ENCODE measurements at places on chromosomes 7 and 10.
A peak's percentile ranks its signal among the peaks of the same experiment; 100 is the strongest.

DNA sequence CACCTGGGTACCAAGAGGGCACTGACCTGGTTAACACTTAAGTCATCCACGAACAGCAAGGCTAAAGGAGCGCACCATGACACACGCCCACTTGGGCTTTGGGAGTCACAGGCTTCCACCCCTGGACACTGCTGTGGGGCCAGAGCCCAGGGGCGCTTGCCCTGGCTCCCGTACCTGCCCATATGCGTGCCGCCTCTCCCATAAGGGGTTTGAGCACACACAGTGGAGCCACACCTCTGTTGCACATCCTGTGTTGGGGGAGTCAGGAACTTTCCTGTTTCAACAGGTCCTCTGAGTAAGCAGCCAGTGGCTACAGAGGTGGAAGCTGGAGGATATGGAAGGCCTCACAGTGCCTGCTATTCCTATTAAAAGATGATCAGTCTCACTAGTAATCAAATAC, 152.0 kb downstream of the REEP3 start:
- DNase-seq = no peak

- peak; percentile 36 for DNase-seq
Measured at GRCh38 chr7:99579956-99580777, 17.9 kb upstream of the TMEM225B start.

GRCh38 chr7:126185959-126186580, 1066.7 kb downstream of the GRM8 start:
- no peak for DNase-seq

GRCh38 chr7:149884016-149884415, 10.2 kb downstream of the ATP6V0E2 start:
- DNase-seq = no peak

GRCh38 chr10:114779803-114780576, 41.6 kb upstream of the FHIP2A start:
- peak; percentile 78 for DNase-seq

- no peak for DNase-seq
Measured at GRCh38 chr10:102635377-102635776, 8.9 kb upstream of the TRIM8 start.

DNA sequence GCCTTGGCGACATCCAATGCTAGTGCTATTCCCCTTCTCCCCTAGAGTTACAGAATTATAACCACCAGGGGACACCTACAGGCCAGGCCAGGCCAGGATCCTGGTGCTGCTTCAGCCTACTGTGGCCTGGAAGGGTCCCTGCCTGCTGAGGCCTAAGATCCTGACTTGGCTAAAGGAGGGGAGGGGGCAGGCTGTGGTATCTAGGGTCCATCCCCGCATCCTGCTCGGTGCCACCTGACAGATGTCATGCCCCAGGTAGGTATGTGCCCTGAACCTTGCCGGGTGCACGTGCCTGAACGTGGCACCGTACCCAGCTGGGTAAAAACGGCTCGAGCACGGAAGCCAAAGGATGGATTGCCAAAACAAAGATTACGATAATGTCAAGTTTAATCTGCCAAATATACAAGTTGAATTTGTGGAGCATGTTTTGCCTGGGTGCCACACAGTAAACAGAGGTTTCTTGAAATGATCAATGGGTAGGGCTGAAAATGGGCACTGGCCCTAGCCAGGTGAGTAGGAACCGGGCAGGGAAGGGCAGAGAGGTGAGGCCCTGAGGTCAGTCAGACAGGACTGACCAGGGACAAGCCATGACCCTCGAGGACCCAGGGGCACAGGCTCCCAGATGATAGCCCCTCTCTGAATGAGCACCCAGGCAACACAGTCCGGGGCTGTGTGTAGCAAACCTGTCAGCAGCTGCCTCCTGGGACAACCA, 12.6 kb downstream of the PDAP1 start:
- no peak for DNase-seq

DNA sequence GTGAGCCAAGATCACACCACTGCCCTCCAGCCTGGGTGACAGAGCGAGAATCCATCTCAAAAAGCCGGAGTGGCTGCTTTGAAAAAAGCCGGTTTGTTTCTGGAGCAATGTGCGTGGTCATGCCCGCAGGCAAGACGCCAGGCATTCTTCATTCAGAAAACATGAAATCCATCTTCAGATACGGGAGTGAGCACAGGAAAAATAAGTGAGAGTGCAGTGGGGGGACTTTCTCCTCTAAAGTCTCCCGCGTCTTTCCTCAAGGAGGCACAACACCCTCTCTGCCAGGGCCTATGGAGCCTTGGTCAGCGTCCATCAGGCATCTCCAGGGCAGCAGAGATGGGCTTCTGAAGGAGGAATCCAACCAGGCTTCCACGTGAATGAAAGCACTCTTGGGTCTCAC, 62.3 kb upstream of the DGKI start:
- DNase-seq = peak; percentile 10

DNA sequence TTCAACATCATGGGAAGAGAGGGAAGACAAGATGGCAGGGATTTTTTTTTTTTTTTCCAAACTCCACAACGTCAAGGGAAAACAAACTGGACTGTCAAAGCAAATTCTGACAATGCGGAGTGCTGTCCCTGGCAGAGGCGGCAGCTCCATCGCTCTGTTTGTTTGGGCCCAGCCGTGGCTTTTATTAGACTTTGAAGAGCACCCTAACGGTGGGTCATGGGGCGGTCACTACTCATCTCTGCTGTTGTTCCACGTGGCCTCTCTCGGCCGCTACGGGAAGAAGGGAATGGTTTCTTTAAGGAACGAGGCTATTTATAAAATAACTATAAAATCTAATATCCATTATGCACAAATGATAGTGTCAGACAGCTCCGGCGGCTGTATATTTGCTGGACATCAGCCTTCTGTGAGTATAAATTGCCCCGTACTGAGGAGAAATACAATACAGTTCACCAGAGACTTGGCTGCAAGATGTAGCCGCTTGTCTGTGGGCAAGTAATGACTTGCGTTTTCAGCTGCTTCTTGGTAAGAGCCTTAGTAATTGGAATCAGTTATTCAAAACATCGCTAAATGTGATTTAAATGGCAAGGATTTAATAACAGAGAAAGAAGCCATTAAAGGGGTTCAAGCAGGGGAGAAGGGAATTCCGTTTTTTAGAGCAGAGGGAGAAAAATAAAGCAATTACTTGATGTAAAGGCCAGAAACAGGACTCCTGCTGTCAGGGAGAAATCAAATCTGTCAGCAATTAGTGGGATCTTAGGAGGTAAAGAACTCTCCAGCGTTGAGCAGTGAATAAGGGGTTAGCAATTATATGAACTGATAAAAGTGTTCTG, 61.7 kb upstream of the RAB11FIP2 start:
- peak; percentile 65 for DNase-seq

DNA sequence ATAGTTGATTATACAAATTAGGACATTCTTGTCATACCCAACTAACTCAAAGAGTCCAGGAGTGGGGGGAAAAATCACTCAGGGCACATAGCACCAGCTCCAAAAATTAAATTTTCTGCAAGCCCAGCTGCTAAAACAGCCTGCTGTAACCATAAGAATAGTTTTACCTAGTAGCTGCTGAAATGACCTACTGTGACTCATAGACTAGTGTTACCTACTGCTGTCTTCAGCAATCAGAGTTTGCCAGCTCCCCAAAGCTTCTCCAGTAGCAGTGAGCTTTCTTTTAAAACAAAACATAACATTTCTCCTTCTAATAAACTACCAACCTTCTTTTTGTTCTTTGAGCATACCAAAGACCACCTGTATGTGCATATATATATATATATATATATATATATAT, 4.2 kb upstream of the ARHGAP12 start:
- DNase-seq = peak; percentile 46

- peak; percentile 78 for DNase-seq
Measured at GRCh38 chr10:69413221-69413865, 3.4 kb downstream of the TACR2 start.

- peak; percentile 61 for DNase-seq
Measured at GRCh38 chr7:43538404-43538771, 44.5 kb upstream of the STK17A start.

GRCh38 chr7:36100226-36100625, 52.8 kb upstream of the EEPD1 start:
- no peak for DNase-seq

- DNase-seq = no peak
Measured at GRCh38 chr10:101833466-101833865, 10.1 kb downstream of the KCNIP2 start.

- no peak for DNase-seq
Measured at GRCh38 chr10:95404462-95404858, 113.7 kb upstream of the PDLIM1 start.

GRCh38 chr7:49631071-49631815, 142.2 kb upstream of the VWC2 start:
- no peak for DNase-seq

GRCh38 chr7:134613623-134614347, 32.9 kb upstream of the BPGM start:
- DNase-seq = peak; percentile 98

DNA sequence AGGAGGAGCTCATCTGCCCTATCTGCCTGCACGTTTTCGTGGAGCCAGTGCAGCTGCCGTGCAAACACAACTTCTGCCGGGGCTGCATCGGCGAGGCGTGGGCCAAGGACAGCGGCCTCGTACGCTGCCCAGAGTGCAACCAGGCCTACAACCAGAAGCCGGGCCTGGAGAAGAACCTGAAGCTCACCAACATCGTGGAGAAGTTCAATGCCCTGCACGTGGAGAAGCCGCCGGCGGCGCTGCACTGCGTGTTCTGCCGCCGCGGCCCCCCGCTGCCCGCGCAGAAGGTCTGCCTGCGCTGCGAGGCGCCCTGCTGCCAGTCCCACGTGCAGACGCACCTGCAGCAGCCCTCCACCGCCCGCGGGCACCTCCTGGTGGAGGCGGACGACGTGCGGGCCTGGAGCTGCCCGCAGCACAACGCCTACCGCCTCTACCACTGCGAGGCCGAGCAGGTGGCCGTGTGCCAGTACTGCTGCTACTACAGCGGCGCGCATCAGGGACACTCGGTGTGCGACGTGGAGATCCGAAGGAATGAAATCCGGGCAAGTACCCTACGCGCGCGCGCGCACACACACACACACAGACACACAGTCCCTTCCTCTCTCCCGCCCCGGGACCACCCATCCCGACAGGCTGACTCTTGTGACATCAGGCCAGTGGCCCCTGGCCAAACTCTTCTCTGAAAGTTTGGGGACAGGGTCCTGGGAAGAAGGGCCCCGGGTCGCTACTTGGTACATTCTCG, 538 bp downstream of the TRIM8 start:
- peak; percentile 79 for DNase-seq

DNA sequence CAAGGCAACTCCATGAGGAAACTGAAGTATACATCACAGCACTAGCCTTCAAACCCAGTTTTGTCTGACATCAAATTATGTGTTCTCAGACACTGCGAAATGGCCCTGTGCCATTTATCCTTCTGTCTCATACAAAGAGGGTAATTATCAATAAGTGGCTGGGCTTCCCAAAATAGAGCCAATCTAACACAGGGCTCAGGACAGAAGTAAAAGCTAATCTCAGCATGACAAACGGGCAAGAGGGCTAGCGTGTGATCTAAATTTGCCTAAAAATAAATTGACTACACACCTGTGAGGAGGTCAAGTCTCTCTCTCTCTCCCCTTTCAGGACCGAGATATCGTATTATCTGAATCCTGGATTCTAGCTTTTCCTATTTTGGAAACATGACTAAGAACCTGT, 67.2 kb downstream of the DGKB start:
- no peak for DNase-seq

DNA sequence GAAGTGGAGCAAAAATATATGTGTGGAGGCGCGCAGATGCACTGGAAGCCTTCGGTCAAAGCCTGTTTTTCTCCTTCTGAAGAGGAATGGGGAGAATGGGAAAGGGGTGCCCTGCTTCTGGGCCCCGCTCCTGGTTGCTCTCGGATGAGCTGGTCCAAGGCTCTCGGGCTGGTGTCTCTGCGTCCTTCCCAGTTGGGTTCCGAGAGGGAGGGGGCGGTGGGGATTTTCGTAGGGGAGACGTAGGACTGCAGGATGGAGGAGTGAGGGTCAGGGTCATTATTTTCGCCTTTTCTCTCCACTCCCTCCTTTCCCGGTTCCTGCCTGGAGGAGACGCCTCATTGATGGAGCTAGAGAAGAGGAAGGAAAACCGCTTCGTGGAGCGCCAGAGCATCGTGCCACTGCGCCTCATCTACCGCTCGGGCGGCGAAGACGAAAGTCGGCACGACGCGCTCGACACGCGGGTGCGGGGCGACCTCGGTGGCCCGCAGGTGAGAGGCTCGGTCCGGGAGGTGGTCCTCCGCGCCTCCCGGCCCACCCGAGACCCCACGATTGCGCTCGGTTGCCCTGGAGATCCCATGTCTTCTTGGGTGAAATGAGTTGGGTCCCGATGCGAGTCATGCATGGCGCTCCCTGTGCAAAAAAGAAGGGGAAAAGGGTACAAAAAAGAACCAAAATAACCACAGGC, 790 bp downstream of the ADAM22 start:
- DNase-seq = peak; percentile 18

- DNase-seq = no peak
Measured at GRCh38 chr7:157519246-157519645, 182.4 kb downstream of the DNAJB6 start.

GRCh38 chr10:110414548-110415309, 83.0 kb upstream of the DUSP5 start:
- peak; percentile 69 for DNase-seq

DNA sequence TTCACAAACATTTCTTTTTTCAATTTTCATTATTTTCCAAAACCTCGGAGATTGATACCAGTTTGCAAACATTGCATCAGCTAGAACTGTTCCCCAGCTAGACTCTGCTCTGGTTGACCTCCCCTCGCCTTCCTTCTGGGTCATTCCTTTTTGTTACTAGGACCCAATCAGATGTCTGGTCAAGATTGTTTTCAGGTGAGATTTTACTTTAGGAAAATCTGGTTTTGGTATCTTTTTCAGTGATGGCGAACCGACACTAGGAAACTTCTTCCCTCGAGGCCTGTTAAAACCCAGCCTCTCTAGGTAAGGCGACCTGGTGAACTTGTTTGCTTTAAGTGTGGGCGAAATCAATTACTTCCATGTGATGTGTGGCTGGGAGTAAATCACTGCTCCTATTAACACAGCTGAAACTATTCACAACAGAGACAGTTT, 8.4 kb downstream of the PROSER2 start:
- no peak for DNase-seq

DNA sequence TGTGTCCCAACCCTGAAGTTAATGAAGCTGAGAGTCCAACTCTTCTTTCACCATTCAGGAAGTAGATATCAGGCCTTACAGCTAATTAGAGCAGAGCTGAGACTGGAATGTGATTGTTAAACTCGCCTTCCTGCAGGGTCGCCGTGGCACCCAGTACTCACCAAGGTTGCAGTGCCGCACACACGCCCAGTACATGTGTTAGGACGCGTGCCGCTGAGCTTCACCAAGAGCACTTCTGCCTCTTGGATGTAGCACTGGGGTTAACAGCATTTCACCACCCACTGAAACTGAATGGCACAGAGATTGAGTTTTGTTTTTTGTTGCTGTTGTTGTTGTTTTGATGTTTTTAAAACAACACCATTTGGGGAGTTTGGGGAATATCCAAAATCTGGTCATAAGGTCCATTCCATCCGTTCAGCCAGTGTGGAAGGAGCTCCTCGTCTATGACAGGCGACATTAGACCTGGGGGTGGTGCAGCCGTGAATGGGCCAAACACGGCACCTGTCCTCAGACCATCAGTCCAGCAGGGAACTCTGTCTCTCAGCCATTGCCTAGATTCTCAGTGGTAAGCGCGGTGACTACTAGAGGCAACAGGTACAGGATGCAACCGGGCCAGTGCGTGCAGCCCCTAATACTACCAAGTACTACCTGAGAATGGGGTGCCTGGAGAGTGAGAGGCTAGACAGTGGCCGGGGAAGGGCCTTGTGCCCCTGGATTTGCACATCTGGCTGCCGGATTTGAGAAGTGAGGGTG, 21.9 kb downstream of the WIPI2 start:
- no peak for DNase-seq

GRCh38 chr7:100896732-100897608, 1.3 kb upstream of the ACHE start:
- DNase-seq = no peak
